ENCODE measurements at places on chromosomes 4 and X. TPM values are rescaled to one million over a fixed set of nuclear protein-coding genes. Genes with fewer than 3 reads are reported as not detected.

POU4F2 gene
- total RNA-seq = not detected

SLAIN2 gene
- total RNA-seq = 74.4 TPM

PGRMC2 gene
- total RNA-seq = 60.2 TPM

DNA sequence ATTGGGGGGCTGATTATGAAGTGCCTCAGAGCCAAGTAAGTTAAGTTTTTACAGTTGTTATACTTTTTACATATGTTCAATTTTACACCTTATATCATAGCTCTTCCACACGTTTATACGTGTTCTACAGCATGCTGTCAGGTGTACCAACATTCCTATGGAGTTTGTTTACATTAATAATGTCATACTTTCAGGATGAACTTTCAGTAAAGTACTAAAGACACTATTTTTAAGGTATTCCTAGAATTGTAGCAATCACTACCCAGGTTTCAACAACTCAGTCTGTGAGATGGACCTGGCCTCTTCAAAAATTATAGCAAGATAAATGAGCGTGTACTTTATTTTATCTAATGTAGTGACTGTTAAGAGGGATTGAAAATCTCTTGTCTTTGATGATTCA lies 92.6 kb downstream of the PTPN13 start:
- no peak for DNase-seq
- H3K4me1 ChIP-seq = no peaks in the 10 kb centered on the region
- no peak overlapping the region for H3K4me3 ChIP-seq

GRCh38 chr4:17368408-17368807 lies 143.5 kb downstream of the QDPR start:
- no peaks in the 10 kb centered on the region for H3K4me1 ChIP-seq
- DNase-seq = no peak
- no peak overlapping the region for H3K27ac ChIP-seq
- no peak overlapping the region for H3K4me3 ChIP-seq
- no peaks in the 10 kb centered on the region for H3K27me3 ChIP-seq

DNA sequence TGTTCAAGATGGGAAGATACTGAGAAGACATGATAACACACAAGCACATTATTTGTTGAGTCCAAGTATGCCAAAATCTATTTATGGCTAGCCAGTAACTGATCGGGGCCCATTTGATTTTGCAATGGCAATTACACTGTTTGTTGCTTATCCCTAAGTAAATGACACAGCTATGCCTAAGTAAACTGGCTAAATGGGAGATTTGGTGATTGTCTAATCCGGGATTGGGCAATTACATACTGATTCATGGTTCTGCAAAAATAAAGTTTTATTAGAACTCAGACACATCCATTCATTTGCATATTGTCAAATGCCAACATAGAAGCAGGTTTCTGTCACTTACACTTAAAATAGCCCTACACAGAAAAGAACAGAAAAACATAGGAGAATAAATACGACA lies 140.2 kb upstream of the TBL1X start:
- H3K27ac ChIP-seq = no peak overlapping the region
- H3K27me3 ChIP-seq = no peaks in the 10 kb centered on the region
- H3K36me3 ChIP-seq = no peaks in the 10 kb centered on the region
- DNase-seq = no peak

- no peak overlapping the region for H3K4me3 ChIP-seq
- no peaks in the 10 kb centered on the region for H3K4me1 ChIP-seq
- no peaks in the 10 kb centered on the region for H3K36me3 ChIP-seq
- H3K27me3 ChIP-seq = no peaks in the 10 kb centered on the region
- no peak for DNase-seq
Measured at GRCh38 chrX:56987741-56988140, 7.6 kb downstream of the SPIN3 start.
